ENCODE measurements at places on chromosomes 16 and 17. TPM values are rescaled to one million over a fixed set of nuclear protein-coding genes. Genes with fewer than 3 reads are reported as not detected.

EVI2A gene
- 2.0 TPM for total RNA-seq

FOXO3B gene
- total RNA-seq = 1.5 TPM

BCAS3 gene
- total RNA-seq = 75.1 TPM

SERPINF2 gene
- total RNA-seq = 8.2 TPM

CD300A gene
- total RNA-seq = 10.9 TPM
